ENCODE measurements at places on chromosomes 12 and 14. TPM values are rescaled to one million over a fixed set of nuclear protein-coding genes. Genes with fewer than 3 reads are reported as not detected.

The GPHN gene
- polyA plus RNA-seq = 41.0 TPM

The ADCY4 gene
- 70.1 TPM for polyA plus RNA-seq

The CLEC7A gene
- polyA plus RNA-seq = 3.8 TPM

The INSM2 gene
- not detected for polyA plus RNA-seq

The CATSPERB gene
- 0.16 TPM for polyA plus RNA-seq

The ADCK1 gene
- 5.9 TPM for polyA plus RNA-seq

The NDUFA12 gene
- polyA plus RNA-seq = 96.8 TPM

The SLC5A8 gene
- 1.5 TPM for polyA plus RNA-seq

The DHH gene
- polyA plus RNA-seq = 0.84 TPM

The SNAPC1 gene
- 4.3 TPM for polyA plus RNA-seq

The HNF1A gene
- polyA plus RNA-seq = 0.03 TPM

The WDR89 gene
- polyA plus RNA-seq = 5.2 TPM

The SMIM41 gene
- polyA plus RNA-seq = not detected

The B4GALNT1 gene
- 1.3 TPM for polyA plus RNA-seq

The TEX52 gene
- not detected for polyA plus RNA-seq

The CORO1C gene
- 17.4 TPM for polyA plus RNA-seq

The CLEC4E gene
- 1.8 TPM for polyA plus RNA-seq

The GPR68 gene
- polyA plus RNA-seq = 1.0 TPM

The KRT6A gene
- 2.7 TPM for polyA plus RNA-seq

The MAPK1IP1L gene
- 23.2 TPM for polyA plus RNA-seq

The SPPL3 gene
- 13.4 TPM for polyA plus RNA-seq
